Activated CD4-positive, alpha-beta T cell treated with anti-CD3 and anti-CD28 coated beads, Interleukin-2, amount 50 U/mL, for 48 hours (primary cell): ENCODE measurements at places on chromosomes 7 and 10.

- DNase-seq, result no peak
Measured at GRCh38 chr7:127968547-127968946, 62.7 kb downstream of the LRRC4 start.

DNA sequence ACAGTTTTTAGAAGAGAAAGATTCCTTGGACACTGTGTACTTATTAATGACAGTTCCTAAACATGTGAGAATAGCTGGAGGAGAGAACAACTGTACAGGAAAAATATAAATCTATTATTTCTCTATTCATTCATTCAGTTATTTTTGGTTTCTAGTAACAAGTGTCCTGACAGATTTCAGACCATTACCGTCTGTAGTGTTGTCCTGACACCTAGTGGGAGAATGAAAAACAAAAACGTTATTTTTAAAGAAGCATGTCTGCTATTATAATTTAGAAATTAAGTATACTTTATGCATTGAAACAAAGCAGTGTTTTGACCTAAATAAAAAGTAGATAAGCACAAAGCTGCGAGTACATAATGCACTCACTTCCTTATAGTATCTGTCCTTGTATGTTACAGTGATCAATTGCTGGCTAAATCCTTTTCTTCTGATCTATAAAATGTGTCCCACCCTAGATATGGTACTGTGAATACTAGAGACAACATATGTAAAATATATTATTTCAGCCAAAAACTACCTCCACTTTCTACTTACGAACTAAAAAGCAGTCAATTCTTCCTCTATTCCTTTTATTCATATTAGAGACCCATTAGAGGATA is 575.6 kb downstream of the ARL4A start:
- DNase-seq, result no peak

- DNase-seq, result no peak
Measured at GRCh38 chr7:116200963-116201362, 9.4 kb upstream of the TES start.

GRCh38 chr7:129210989-129211312 is 13.9 kb upstream of the AHCYL2 start:
- no peak for DNase-seq

DNA sequence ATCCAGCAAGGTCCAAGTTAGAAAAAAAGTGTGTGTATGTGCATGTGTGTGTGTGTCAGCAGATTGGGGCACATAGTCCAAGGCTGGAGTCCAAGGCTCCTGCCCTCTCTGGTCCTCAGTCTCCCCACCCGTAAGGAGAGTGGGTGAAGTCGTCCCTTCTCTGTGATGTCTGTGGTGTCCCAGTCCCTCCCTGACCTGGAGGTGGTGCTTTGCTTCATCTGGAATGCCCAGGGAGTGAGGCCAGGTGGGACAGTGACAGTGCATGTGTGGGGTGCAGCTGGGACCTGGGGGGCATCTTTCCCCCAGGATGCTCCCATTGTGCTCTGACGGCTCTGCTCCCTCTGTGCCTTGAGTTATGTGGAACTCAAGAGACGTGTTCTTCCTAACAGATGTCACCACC is 18.0 kb downstream of the AQP1 start:
- DNase-seq, result no peak

DNA sequence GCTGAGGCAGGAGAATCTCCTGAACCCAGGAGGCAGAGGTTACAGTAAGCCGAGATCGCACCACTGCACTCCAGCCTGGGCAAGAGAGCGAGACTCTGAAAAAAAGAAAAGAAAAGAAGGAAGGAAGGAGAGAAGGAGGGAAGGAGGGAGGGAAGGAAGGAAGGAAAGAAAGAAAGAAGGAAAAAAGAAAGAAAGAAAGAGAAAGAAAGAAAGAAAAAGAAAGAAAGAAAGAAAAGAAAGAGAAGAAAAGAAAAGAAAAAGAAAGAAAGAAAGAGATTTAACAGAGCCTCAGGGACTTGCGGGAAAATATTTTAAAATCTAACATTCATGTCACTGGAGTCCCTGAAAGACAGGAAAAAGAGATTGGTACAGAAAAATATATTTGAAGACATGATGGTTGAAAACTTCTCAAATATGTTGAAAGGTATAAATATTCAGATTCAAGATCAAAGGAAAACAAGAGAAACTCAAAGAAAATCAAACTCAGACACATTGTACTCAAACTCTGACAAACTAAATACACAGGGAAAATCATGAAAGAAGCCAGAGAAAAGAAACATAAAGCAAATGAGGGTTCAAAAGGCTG is 25.3 kb upstream of the DNAAF5 start:
- DNase-seq, result no peak

DNA sequence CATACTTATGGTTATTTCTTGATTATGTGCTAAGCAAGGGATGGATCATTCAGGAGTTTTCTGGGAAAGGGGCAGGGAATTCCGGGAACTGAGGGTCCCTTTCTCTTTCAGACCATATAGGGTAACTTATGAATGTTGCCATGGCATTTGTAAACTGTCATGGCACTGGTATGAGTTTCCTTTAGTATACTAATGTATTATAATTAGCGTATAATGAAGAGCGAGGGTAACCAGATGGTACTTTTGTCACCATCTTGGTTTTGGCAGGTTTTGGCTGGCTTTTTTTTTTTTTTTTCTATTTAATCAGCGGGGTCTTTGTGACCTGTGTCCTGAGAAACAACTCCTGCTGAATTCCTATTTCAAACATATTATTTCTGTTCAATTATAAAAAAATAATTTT is 237.6 kb upstream of the PTER start:
- DNase-seq, result no peak
